Suppressor macrophage (primary cell): ENCODE measurements at places on chromosomes 7 and 10.

DNA sequence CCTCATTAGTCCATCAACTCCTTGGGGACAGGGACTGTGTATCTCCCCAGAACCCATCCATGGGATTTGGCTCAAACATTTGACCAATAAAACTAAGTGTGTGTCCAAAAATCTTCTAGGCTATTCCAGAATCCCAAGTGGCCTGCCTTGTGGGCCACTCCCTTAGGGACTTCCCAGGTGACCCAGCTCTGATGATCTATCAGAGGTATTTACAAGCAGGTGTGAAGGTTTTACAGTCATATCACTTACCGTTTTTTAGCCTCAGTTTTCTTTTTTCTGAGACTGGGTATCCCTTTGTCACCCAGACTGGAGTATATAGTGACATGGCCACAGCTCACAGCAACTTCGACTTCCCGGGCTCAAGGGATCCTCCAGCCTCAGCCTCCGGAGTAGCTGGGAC lies 64.4 kb downstream of the PIP4K2A start:
- DNase-seq, result no peak

- DNase-seq, result no peak
These were observed 96.2 kb downstream of the VOPP1 start for GRCh38 chr7:55475855-55476803.

- DNase-seq, result no peak
These were observed 51.5 kb upstream of the GRM3 start for GRCh38 chr7:86592185-86592584.

GRCh38 chr10:123398180-123398591 lies 244.0 kb downstream of the BUB3 start:
- no peak for DNase-seq

DNA sequence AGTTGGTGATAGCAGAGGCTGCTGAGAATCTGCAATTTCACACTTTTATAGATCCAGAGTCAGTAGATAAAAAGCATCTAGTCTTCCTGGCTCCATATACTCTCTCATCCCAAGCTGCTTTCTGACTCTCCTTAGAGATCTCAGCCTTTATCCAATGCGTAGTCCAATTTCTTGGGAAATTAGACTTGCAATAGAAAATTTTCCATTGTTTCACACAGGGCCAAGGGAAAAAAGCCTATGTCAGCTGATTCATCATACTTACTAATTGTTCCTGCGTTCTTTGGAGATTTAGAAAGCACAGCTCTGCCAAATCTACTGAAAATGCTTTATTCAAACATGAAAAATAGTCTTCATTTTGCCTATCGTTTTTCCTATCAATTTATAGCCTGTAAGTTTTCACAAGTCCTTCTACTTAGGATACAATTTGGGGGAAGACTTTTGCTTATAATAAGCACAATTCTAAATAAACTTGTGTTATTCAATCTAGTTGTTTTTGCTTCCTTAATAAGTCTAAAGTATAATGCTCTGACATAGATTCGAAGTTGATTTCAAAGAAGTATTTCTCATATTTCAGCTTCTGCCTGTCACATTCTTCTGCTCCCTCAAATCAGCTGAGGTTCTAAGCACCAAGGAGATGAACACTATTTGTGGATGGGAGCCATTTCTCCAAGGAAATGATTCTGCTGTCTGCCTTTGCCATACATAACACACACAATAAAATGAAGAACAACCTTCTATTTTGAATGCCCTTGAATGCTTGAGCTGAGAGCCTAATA lies 165.4 kb downstream of the ADAM12 start:
- no peak for DNase-seq

GRCh38 chr7:112497481-112497880 lies 16.7 kb downstream of the LSMEM1 start:
- peak; percentile 36 for DNase-seq

- DNase-seq, result no peak
These were observed 41.1 kb downstream of the COBL start for GRCh38 chr7:51275532-51275931.

GRCh38 chr10:8054244-8054493 lies 319 bp upstream of the GATA3 start:
- DNase-seq, result no peak

GRCh38 chr10:128258421-128258976 lies 132.3 kb upstream of the MKI67 start:
- peak; percentile 54 for DNase-seq

GRCh38 chr7:27409776-27410175 lies 167.2 kb downstream of the EVX1 start:
- DNase-seq, result peak; percentile 63
